ENCODE measurements at places on chromosomes 16 and 17.

DNA sequence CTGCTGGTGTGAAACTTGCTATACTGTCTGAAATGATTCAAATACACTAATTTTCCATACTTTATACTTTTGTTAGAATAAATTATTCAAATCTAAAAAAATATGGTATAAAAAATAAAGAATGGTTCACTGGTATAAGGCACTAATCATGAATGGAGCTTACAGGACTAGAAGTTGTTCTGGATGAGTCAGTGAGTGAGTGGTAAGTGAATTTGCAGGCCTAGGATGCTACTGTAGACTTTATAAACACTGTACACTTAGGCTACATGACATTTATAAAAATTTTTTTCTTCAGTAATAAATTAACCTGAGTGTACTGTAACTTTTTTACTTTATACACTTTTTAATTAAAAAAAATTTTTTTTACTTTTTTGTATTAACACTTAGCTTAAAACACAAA, 95.5 kb downstream of the MAP2K4 start:
- DNase-seq: no peak

DNA sequence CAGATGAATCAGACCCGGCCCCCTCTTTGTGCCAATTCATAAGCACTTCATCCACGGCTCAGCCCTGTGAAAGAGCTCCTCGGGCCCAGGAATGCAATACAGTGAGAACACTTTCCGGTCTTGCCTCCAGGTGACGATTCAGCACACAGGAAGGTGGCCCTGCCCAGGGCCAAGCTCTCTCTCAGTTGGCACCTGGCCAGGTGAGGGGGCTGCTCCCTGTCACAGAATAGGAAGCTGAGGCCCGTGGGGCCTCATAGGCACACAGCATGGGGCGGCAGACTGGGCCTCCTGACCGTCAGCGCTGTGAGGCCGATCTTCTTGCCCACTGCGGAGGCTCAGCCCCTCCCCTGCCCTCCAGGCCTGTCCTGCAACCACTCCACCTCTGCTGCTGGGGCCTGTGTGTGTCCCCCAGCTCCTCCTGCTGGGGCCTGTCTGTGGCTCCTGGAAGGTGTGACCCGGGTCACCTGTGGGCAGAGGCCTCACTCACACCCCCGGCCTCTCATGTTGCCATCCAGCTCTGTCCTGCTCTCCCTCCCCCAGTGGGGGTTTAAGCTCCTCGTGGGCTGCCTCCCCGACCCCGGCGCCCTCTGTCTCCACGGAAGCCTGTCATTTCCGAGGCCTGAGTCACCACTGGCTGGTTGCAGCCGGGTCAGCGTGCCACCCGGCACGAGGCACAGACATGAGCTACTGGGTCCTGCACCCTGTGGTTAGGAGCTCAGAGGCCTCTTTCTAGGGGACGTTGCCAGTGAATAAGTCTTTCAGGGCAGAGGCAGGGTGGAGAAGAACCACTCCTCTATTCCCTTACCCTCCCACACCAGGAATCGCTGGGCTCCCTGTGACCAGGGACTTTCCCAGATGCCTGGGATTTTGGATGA, 114.4 kb downstream of the SEC14L1 start:
- DNase-seq: no peak

GRCh38 chr17:21774263-21774662, 81.9 kb downstream of the KCNJ18 start:
- DNase-seq: no peak

GRCh38 chr17:75634376-75634740, 1.1 kb downstream of the SMIM5 start:
- no peak for DNase-seq

DNA sequence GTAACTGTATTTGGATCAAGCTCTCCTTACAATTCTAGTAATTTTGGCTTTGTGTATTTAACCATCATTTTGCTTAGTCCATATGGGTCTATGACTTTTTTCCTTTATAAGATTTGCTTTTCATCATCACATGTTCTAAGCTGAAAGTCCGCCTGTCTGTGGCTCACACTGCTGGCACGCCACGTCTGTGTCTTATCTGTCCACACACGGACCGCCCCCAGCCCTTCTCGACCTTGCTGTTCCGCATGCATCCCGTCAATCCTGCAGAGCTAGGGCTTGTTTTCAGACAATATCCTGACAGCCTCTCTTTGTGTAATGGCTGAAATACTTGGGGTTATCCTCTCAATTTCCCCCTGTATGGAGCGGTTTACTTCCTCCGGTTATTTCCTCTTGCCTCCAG, 8.4 kb upstream of the ALDH3A1 start:
- DNase-seq: no peak

GRCh38 chr16:72819345-72819744, 228.6 kb downstream of the ZFHX3 start:
- DNase-seq: no peak

- no peak for DNase-seq
Observed at GRCh38 chr16:801584-802363, 1.2 kb upstream of the GNG13 start.

DNA sequence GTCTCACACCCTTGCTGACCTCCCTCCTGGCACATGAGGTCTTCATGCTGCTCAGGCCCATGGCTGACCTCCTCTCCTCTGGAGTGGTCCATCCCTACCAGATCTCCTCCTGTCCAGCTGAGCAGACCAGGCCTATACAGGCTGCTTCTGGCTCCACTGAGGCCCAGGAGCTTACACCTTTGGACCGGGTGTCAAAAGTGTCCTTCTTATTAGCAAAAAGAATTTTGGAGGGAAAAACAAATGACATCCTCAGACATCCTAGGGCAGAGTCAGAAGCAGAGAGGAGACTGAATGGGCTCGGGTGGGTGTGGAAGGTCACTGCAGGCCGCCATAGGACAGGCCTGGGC, 38.1 kb downstream of the WSB1 start:
- no peak for DNase-seq

DNA sequence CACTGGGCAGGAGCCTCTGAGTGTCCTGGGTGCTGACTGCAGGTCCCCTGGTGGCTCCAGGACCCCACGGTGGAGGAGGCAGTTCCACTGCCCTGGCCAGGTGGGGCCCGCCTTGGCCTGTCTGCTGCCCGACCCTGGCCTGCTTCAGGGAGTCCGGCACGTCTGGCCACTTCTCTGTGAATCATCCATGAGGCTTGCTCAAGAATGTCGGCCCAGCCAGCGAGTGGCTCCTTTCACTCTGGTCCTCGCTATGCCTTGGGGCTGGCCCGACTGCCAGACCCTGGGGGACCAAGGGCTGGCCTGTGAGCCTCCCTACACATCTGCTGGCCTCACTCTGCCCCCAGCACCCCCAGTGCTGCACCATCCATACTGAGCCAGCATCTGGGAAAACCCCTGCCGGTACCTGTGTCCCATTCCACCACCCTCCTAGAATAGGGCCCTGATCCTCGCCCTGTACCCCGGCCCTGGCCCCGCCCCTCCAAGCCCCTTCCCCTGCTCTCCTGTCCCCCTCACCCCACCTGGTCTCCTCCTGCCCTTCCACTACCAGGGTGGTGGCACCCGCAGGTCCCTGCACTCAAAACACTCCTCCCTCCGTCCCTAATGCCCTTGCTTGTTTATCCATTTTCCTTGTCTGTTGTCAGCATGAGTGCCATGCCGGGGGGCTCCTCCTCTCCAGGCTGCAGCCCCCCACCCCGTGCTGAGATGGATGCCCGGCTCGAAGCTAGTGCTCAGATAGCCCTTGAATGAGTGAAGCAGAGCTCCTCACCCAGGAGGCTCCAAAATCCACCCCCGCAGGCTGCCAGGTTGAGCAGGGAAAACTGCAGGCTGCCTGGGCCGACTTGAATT, 35.5 kb downstream of the ADCY7 start:
- DNase-seq: no peak

DNA sequence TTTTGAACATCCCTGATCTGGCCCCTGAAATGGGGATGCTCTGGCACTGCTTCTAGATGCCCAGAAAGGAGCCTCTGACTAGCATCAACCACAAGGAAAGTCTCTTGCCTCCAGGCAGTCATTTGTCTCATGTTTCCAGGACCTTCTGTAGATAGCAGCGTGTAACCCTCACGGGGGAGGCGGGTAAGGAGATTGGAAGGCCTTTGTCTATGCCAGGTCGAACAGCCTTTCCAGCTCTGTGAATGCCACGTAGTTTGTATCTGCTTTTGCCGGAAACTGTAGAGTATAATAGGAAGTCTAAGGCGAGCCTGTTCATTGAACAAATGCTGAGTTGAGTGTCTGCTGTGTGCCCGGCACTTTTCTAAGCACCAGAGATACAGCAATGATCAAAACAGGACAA, 43.9 kb upstream of the AQP8 start:
- DNase-seq: no peak

GRCh38 chr16:29765167-29766032, 12.7 kb upstream of the ZG16 start:
- no peak for DNase-seq

DNA sequence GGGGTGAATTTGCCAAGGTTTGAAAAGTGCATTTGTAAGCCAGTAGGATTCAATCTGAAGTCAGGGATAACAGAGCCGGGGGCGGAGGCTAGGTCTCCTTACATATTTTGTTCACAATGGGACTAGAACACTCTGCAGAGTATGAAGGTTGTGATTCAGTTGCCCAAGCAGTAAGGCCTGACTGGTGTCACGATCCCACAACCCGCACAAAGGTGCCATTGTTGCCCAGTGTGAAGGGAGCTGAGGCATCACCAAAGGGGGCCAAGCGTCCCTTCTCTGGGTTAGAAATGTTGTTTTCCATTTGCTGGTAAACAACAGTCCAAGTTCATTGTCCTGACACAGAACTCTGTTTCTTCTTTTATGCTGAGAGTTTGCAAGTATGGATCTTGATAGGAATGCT, 471.8 kb downstream of the MAF start:
- no peak for DNase-seq

DNA sequence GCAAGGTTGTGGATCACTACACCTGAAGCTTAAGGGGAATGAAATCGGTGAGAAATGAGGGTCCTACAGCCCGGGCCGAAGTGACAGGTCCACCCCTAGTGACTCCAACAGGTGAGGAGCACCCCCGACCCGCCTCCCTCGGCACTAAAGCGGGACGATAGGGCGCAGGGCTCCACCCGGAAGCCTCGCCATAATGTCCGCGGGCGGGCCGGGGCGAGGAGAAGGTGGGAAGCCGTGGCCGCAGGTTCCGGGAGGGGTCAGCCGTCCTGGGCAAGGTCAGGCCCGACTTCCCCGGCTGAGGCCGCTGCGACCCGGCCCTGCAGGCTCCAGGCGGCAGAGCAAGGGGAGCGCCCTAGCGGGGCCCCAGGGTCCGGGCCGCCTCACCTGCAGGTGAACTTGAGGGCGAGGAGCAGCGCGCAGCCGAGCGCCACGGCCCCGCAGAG, 543 bp downstream of the TXNDC11 start:
- DNase-seq: peak; percentile 18

- DNase-seq: no peak
Observed at GRCh38 chr17:601926-602303, 112.7 kb downstream of the VPS53 start.

DNA sequence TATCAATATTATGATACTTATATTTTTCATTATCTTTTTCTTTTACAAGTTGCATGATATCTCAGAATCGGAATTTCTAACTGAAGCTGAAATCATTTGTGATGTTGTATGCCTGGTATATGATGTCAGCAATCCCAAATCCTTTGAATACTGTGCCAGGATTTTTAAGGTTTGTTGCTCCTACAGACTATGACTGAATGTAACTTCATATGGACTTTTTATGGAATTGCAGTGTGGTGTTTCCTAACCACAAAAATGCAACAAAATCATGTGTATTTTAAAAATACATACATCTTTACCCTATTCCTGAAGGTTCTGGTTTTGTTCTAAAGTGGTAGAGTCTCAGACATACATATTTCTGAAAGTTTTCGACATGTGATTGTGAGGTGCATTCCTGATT, 58.8 kb upstream of the RHBDL3 start:
- no peak for DNase-seq

DNA sequence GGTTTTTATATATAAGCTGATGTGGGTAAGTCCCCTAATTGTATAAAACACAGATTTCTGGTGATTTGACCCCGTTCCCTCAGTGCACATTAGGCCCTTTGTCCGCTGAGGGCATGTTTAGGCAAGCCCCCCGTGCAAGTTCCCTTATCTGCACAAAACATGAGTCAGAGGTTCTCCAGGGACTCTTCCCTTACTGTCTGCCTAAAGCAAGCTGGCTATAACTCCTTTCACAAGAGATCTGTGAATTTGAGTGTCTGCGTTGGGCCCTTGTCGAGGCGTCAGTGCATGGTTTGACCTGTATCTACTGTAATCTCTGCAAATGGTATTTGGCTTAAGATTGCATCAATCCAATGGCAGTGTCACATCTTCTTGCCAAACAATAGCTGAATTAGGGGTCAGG, 712.8 kb downstream of the CDH8 start:
- DNase-seq: no peak

DNA sequence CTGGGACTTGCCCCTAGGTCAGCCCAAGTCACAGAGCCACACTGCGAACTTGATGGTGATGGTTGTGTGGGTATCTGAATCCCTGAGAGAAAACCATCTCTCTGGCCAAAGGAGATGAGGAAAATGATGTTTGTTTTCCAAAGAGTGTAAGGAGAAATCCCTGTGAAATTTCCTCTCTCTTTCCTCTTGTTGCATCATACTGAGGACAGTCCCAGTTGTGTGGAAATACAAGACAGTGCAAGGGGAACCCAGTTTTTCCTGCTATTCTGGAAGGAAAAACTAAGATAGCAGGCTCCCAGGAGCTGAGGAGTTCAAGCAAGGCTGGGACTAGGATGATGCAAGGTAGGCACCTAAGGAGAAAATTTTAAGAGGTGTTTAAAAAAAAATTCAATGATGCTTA, 86.8 kb upstream of the TOM1L1 start:
- no peak for DNase-seq

DNA sequence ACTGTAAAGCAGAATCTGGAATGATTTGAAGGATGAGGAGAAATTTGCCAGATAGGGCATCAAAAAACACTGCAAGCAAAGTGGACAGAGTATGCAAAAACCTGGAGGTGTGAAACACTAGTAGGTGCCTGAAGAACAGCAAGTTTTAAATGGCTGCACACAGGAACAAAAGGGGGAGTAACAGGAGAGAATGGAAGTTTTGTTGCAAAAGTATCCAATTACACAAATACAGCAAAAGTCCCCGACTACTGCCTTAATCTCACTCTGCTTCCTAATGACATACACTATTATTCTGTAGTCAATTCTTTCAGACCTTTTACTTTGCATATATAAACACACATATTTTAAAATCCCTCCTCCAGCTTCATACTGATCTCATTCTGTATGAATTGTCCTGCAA, 1.5 kb downstream of the HEATR6 start:
- DNase-seq: no peak

GRCh38 chr16:85380905-85381737, 232.0 kb upstream of the GSE1 start:
- DNase-seq: no peak

DNA sequence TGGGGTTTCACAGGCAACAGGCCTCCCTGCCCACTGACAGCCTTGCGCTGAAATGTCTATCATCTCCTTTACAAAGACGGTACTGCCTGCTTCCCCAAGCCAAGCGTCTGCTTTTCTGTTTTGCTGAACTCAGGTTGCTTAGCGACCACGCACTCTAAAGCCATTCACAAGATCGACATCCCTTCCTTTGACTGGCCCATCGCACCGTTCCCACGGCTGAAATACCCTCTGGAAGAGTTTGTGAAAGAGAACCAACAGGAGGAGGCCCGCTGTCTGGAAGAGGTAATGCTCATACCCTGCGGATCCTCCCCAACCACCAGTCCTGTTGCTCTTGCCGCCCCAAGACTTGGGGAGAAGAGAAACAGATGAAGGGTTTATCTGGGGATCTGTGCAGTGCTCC, 28.7 kb downstream of the TMEM186 start:
- DNase-seq: no peak

All from stimulated activated CD4-positive, alpha-beta T cell treated with anti-CD3 and anti-CD28 coated beads, Interleukin-15, amount 100 ng/mL, for 1 hour (primary cell).